Hindlimb muscle (tissue), 1 donor: ENCODE measurements at places on chromosomes 7 and 10.

DNA sequence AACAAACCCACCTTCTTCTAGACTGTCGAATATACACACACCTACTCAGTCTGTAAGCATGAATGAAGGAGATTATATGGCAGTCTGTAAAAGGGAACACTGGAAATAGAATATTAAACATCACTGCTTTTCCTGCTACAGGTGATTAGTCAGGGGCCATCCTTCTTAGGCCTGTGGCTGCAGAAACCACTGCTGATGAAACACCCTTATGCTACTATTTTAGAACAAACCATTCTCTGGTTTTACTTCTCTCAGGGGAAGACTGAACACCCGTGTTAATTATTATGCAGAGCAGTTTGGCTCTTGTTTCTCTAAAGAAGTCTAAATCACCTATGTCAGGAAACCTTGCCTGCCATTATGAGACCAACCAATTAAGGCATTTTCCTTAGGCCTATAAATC is 351.1 kb upstream of the KLF6 start:
- DNase-seq, result no peak

DNA sequence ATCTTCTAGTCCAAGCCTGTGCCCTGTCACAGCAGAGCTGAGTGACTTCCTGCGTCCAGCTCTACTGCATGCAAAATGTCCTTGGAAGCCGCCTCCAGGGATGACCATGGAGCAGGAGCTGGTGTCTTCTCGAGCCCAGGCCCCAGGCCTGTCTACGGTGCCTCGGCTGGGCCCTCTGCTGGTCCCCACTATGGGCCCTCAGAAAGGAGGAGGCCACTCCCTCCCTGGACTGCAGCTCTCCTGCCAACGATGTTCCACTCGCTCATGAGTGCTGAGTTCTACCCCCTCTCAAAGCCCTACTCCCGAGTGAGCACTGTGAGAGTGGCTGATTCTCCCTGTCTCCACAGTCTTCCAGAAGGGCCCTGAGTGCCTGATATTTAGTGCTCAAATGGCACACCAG is 504.9 kb downstream of the PTPRN2 start:
- no peak for DNase-seq

- no peak for DNase-seq
Observed at GRCh38 chr7:30898411-30898810, 13.2 kb upstream of the AQP1 start.

GRCh38 chr10:103197174-103197573 is 4.1 kb upstream of the NT5C2 start:
- DNase-seq, result peak; percentile 25

- no peak for DNase-seq
Observed at GRCh38 chr10:6530211-6530840, 49.8 kb downstream of the PRKCQ start.
